ENCODE measurements at places on chromosomes 7 and 10.

- no peak for DNase-seq
Measured at GRCh38 chr7:54111814-54112511, 430.2 kb upstream of the VSTM2A start.

DNA sequence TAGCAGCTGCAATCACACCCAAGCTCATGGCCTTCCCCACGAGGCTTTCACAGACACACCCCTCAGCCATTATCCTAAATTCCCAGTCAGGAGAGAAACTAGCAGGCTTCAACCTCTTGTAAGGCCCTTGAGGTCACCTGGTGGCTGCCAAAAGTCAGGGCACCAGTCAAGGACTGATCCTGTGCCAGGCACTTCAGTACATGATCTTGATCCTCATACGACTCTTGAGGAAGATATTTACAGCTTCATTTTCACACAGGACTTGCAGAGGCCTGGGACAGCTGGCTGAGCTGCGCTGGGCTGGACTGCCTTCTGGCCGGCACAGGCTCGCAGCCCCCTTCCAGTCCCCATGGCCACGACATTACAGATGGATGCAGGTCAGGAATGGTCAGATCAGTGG, 8.8 kb downstream of the PDAP1 start:
- DNase-seq: no peak

DNA sequence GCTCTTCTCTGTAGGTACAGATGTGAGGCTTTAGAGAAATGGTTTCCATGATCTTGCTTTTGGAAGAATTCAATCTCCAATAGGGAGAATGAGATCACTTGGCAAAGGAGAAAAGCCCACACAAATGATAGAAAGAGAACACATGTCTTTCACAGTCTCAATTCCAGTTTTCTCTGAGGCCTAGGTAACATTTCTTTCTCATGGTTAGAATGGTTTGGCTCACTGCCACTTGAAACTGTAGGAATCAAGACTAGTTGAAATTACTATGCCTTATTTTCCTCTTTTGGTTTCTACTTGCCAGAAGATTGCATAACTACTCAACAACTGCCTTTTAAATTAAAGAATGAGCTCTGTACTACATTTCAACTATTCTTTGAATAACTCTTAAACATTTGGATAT, 276.5 kb upstream of the TEX47 start:
- DNase-seq: no peak

DNA sequence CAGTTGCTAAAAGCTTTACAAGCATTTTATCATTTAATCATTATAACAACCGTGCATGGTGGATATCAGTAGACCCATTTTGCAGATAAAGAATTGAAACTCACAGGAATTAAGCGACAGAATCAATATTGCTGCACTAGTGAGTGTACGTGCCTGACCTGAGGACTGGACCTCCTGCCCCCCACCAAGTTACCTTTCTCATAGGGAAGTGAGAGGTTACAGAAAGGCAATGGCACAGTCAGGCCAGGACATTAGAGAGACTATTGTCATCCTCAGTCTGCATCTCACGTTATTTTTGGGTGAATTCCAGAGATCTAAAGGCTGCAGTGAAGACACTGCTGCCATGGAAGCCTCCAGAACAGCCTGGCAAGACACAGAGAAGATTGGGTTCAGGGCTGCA, 80.9 kb downstream of the WDFY4 start:
- DNase-seq: no peak

DNA sequence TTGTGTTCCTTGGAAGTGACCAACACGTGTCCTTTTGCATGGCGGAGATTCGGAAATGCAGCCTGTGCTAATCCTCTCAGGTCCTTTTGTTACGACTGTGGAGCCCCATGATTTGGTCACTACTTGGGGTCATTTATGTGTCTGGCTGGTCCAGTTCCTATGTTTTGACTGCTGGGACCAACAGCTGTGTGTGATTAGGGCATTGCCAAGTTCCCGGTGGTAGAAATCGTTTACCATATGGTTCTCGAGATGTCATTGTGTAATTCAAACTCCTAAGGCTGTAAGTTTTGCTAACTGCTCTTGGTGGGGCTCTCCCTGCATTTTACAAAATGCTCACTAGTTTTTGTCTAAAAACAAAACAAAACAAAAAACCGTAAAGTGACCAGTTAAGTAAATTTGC, 62.0 kb downstream of the CCNY start:
- DNase-seq: no peak

- DNase-seq: no peak
Measured at GRCh38 chr7:69739931-69740431, 141.7 kb downstream of the AUTS2 start.

DNA sequence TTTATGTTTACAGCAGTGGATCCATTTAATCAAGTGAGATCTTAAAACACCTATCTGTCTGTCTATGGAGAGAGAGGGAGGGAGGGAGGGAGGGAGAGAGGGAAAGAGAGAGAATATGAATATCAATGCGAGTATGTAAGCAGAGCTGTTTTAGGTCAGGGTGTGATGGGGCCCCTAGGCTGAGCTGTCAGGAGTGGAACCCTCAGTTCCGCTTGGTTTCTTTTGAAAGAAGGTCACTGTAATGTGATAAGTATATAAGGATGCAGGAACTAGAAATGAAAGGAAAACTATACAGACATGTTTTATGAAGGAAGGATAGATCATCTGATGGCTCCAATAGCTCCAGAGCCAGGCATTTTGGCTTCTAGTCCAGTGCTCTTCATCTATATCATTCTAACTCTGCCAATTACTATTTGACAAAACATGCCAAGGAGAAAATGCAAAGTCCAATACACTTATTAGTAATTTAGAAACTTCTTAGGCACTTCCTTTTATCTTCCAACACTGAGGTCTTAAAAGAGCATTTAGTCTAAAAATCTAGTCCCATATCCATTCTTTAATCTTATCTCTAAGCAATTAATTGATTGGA, 70.3 kb downstream of the NRCAM start:
- DNase-seq: no peak

DNA sequence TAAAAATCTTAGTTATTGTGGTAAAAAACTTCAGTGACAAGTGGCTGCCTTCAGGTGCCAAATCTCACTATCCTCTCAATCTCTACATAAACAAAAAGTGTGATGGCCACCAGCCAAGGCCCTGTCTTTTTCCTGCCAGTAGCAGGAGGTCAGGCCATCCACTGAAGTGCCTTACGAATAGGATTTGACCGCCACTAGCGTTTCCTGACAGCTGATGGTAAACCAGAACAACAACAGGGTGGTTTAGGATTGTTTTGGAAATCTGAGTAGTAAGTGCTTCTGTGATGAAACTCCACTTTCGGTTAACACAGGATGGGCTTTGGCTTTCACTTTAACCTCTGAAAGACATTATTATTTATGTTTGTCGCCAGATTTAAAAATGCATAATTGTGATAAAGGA, 55.7 kb upstream of the OGDHL start:
- no peak for DNase-seq

DNA sequence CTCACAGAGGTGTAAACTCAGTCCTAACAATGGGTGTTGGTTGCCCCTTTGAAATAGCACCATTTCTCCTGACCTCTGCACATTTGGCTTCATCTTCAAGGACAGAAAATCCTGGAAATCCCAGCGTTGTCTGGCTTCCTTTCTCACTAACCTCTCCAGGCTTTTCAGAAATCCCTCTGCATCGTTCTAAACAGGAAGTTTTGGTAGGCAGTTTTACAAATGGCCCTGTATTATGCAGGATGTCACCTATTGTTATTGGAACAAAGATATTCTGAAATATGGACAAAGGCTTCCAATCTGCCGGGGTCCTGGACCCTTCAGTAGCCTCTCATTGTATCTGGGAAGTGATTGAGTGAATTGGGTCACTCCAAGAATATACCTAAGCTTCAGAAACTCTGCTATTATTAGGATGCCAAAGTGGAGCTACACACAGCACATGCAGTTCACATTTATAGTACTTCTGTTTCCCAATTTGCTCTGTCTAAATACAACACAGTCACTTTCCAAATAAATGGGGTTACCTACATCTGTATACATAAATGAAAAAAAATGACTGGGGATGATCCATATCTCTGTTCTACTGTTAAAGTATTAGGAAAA, 134.8 kb upstream of the KLF6 start:
- DNase-seq: no peak

DNA sequence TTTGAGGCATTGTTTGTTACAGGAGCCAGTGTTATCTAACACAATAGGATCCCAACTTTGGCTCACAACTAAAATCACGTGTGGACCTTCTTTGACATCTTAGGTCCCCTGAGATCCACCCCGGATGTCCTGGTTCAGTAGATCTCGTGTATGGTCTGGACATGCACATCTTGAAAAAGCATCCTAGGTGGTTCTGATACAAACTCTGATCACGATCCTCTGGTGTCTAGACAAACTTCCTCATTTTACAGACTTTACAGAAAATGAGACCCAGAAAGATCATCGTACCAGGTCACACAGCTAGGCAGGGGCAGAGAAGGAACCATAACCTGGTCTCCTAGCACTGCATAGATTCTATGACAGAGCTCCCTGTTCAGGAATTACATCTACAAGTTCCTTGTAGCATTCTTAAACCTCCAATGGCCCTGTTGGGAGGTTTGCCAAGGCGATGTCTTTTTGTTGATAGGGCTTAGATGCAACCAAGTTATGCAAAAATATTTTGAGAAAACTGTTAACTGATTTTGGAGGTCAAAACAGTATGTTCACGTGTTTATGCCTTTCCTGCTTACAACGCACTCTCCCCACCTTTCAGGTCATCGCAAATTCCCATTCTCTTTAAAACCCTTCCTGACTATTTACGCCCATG, 30.8 kb upstream of the CHST15 start:
- DNase-seq: no peak

Measured in activated naive CD8-positive, alpha-beta T cell treated with anti-CD3 and anti-CD28 coated beads, Interleukin-2, amount 50 U/mL, for 24 hours (primary cell).